NCI-H748 treated with DMSO at 0.1 percent for 48 hours (cell line): ENCODE measurements at places on chromosomes 6 and 20.

DNA sequence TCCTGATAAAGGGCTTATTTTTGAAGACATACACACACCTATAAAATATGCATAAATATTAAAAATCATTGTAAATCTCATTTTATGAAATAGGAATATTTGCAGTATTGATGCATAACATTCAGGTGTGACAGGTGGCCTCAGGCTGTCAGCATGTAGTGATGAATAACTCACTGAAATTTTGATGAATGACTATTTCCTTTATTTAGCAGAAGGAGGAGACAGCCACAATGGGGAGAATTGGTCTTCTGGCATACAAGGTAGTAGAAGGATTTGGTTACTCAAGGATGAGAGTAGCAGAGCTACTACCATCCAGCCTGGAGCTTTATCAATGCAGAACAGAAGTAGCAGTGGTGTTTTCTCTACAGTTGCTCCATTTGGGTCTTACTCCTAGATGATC, 47.2 kb downstream of the RGS17 start:
- no peak for DNase-seq

DNA sequence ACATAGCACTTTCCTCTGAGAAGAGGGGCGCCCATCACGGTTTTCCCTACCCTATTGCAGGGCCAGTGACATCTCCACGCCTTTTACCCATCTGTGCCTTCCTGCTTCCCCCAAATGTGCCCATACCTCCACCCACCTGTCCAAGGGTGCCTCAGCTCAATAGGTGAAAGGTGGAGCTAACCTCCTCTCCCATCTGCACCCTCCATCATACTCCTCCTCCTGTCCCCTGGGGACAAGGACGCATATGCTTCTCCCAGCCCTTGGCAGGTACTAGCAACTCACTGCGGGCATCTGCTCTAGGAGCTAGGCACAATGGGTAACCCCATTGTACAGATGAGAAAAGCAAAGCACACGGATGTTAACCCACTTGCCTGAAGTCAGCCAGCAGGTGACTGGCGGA, 62.8 kb downstream of the STK35 start:
- no peak for DNase-seq

DNA sequence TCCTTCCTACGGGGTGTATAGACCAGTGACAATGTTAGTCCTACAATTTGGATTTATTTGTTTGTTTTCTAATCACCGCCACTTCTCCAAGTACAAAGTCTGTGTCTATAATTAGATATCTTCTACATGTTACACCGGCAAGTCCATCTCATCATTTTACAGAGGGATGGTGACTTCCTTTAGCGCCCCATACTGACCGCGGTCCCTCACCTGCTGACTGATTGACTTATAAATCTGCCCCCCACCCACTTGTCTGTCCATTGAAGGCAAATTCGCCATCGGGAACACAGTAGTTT, 8.9 kb upstream of the NR2E1 start:
- no peak for DNase-seq

DNA sequence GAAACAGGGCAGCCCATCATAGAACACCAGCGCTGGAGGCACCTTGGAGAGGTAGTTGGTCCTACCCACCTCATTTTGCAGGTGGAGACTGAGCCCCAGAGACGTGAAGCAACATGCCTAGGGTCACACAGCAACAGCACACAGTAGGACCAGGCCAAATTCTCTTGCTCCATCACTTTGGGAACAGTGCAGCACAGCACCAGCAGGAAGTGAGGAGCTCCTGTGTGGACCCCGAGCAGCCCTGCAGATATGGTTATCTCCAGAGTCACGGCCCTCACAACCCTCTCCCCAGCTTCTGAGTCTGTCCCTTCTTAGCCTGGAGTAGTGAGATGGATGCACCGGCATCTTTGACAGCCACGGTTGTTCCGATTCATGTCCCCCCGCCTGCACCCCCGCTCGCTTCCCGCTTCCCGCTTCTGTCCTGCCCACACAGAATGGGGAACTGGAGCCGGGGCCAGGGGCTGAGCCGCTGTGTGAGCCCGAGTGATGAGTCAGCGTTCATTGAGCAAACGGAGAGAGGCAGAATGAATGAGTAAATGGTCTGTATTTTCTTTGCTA, 72.6 kb upstream of the DUSP22 start:
- DNase-seq: no peak

DNA sequence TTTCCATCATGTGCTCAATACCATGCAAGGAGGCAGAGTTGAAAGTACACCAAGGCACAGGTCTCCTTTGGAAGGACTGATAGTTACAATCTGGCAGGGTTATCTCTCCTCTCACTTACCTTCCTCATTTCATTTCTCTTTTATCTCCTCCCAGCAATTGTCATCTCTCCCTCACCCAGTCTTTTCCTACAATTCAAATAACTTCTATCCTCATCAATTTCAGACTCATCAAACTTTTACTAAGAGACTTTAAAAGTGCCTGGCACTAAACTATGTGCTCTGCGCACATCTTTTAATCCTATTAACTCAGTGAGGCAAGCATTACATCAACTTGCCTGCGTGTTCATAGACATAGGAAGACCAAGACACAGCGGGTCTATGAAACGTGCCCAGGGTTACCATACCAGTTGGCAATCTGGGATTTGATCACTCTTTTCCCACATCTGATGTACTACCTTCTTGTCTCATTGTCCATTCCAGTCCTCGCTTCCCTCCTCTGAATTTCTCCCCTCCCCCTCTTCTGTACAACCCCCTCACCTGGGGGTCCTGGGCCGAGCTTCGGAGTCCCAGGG, 1.2 kb downstream of the VARS1 start:
- DNase-seq: no peak

- DNase-seq: no peak
These were observed 144.9 kb upstream of the OLIG3 start for GRCh38 chr6:137638926-137639706.

- no peak for DNase-seq
These were observed 47.2 kb downstream of the QKI start for GRCh38 chr6:163461696-163462095.

GRCh38 chr6:95978230-95978629, 37.5 kb upstream of the FUT9 start:
- no peak for DNase-seq

GRCh38 chr6:82415820-82416219, 52.2 kb downstream of the TPBG start:
- no peak for DNase-seq

- no peak for DNase-seq
These were observed 486.1 kb upstream of the BTBD3 start for GRCh38 chr20:11431621-11432020.

DNA sequence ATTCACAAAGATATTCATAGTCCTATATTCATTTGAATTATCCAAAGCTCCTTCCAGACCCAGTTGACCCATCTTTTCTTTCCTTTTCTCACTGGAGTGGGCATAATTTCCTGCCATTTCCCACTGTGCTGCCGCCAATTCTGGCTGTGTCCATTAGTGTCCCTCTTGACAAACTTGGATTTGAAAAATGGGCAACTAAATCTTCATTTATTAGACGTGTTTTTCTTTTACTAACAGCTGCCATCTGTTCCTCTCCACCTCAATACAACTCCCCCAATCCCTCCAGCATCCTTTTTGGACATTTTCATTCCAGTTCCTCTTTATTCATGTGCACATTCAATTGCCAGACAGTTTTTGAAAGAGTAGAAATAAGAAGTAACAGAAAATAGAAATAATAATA, 90.5 kb downstream of the PCSK2 start:
- DNase-seq: no peak

DNA sequence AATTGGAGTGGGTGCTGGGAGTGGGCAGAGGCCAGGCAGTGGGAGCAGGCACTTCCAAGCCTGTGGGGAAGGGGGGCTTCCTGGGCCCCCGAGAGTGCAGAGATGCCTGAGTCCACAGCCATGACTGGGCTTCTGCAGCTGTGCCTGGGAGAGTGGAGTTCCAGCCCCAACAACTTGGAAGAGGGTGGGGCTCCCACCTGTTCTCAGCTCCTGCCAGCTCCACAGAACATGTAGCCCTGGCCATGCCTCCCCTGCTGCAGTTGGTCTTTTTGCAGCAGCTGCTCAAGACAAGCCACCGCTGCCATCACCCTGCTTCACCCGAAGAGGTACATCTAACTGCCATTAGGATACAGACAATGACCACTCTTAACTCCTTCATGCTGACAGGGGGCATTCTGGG, 1092.3 kb downstream of the KHDRBS2 start:
- no peak for DNase-seq

DNA sequence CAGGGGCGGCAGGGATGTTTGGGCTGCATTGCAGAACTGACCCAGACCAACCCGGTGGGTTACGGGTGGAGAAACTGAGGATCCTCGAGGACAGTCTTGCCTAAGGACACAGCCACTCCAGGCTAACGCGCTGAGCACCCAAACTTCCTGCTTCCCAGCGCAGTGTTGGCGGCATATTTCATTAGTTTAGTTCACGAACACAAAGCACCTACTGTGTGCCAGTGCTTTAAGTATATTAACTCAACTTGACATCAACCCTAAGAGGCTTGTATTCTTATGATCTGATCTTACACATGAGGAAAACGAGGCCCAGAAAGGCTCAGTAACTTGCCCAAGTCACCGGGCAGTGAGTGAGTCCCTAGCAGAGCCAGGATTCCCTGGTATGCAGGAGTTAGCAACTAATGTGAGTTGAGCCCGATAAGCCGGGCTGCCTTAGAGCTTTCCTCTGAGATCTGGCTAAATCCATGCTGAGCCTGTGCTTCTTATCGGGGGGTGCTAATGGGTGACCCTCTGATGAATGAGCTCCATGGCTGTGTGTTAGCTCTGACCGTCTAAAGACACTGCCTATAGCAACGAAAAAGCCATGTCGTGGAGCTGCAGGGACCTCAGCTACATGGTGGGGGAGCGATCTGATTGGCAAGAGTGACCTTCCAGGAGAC, 92.7 kb downstream of the CD40 start:
- DNase-seq: no peak

- peak; percentile 25 for DNase-seq
These were observed 226.8 kb downstream of the UST start for GRCh38 chr6:148973538-148974208.

- no peak for DNase-seq
These were observed 14.7 kb downstream of the FOXQ1 start for GRCh38 chr6:1326535-1327121.

DNA sequence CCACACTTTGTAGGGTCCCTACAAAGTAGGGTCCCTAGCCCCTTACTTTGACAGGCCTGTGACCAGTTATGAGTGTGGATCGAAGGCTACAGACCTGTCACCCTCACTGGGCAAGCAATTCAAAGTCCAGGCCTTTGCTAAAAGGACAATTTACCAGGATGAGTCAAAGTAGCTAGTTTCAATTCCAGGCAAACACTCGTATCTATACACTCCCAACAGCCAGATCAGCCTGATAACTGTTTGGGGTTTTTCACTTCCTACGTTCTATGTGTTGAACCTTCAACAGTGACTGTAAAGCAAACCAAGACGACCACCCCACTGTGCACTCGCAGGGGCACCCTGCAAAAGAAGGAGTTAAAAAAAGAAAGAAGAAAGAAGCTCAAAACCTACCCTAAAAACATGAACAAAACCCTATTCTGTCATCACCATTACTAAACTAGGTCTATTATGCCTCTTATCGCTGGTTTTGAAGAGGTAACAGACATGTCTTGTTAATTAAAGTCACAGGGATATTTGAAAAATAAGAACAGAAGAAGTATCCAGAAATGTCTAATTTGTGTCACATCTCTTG, 3.2 kb downstream of the GFOD1 start:
- no peak for DNase-seq

DNA sequence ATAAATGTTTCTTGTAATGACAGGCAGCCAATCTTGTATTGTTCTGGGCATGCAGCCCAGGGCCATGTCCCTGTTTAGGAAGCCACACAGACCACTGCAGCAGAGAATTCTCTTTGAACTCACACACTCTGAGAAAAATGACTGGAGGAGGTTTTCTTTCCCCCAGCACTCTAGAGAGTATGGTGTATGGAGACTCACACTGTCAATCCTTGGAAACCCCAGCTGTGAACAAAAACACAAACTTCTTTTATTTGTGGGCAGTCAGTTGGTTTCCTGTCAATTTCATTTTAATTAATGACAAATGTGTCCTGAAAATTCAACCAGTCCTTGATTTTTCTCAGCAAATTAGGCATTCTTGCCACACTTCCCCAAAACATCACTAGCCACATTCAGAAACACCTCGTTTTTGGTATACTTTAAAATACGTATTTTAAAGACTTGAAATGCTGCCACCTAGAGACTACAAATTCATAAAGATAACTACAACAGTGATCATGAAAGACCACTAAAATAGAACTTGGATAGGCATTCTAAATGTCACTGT, 52.9 kb upstream of the UFL1 start:
- DNase-seq: peak; percentile 15

DNA sequence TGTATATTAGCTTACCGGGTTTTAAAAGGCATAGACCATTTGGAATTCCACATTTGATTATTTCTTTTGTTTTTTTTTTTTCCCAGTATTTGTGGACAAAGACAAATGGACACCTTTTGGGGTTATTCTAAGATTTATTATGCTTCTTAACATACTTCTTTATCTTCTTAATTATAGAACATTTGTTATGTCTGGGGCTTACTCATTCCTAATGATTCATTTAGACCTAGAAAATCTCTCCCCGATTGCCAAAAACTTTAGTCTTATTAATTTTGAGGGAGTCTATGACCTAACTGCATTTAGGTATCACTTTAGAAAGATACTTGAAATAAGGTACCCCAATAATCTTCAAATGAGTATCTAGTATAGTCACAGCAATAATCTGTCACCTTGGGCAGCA, 170.7 kb upstream of the PREP start:
- no peak for DNase-seq

- DNase-seq: no peak
These were observed 82.8 kb downstream of the CD40 start for GRCh38 chr20:46200582-46201570.

DNA sequence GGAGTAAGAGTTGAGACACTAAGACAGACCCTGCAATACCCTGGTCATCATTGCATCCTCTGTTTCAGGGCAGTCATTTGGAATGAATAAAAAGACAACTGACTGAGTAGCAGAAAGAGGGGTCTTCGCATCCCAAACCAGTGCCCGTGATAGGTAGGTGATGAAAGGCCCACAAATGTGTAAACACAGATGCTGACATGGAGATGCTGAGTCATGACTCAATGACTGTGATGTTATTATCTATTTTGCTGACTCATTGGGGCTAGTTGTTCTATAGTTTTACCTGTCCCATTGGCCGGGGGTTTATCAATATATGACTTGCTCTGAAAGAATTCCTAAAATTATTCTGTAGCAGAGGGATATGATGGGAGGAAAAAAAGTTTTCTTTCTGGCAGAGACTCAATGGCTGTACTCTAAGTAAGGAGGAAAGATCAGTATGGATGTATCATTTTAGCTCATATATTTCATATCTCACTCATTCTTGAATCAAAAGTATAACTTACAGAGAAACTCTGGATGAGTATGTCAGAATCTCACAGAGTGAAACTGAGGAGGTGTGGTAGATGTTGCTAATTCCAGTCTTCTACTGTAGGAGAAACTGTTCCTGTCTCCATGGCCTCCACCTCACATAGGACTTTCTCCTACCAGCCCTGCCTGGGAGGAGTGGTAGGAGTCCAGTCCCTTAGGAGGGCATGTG, 119.9 kb upstream of the PREP start:
- no peak for DNase-seq

GRCh38 chr20:52889225-52889624, 82.9 kb upstream of the TSHZ2 start:
- DNase-seq: no peak
